ENCODE measurements at places on chromosomes 13 and 19.

- DNase-seq: no peak
Measured at GRCh38 chr19:18840288-18841267, 8.8 kb downstream of the UPF1 start.

GRCh38 chr13:102872531-102872930 lies 26.7 kb downstream of the ERCC5 start:
- DNase-seq: no peak

DNA sequence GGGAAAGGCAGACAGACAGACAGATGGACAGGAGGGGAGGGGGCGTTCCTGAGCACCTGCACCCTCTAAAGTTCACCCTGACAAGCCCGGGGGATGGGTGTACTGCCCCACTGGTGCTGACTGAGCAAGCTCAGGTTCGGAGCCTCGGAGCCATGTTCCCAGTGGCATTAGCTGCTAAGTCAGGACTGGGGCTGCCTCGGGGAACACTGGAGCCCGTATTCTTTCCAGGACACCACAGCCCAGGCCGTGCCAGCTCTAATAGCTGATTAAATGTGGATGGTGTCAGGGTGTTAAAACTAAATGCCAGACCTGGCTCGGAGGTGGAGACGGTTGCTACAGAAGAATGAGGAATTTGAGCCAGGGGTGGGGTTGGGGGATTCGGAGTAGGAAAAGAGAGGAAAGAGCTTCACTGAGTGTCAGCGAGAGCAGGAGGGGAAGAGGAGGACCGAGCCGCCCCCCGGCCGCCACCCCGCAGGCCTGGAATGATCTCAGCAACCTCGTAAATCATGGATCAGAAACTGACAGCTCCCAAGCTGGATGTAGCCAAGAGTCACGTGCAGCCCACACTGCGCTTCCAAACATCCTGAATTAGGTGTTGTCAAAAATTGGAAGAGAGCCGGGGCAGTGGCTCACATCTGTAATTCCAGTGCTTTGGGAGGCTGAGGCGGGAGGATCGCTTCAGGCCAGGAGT lies 10.4 kb downstream of the MAP2K2 start:
- no peak for DNase-seq

DNA sequence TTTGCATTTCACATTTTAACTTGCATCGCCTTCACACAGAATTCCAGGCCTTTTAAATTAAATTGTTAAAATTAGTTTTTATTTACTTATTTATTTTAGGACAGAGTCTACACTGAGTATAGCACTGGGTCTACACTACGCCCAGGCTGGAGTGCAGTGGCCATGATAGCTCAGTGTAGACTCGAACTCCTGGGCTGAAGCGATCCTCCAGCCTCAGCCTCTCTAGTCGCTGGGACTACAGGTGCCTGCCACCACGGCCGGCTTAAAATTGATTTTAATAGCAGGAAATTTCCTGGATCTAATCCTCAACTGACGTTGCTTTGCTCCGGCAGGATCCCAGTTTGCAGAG lies 301 bp upstream of the ZNF610 start:
- DNase-seq: no peak

DNA sequence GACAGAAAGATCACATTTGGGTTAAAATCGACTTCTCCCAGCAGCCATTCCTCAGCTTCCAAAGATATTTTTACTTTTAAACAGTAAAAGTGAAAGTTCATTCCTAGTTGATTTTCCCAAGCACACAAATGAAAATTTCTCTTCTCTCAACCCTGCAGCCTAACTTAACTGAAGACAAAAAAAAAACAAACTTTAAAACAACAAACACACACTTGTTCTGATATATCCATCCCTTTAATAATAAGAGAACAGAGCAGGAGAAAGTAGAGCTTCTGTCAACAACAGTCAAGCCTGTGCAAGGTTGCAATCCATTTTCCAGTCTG lies 72.9 kb downstream of the STK24 start:
- DNase-seq: no peak

DNA sequence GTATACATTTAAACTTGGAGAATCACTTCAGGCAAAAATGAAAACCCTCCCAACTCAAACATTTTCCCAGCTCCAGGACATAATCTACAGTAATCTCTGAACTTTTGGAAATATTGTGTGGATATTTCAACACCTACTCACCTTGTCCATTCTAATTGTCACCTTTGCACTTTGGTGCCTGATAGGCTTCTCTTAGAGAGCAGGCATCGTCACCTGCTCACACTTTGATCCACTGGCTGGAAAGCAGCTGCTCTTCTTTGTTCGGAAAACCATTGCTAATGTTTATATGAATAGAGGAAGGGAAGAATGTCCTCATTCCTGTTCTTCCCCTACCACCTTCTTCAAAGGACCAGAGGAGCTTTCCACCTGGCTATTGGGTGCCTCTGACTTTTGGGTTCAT lies 411.2 kb downstream of the FGF9 start:
- no peak for DNase-seq

GRCh38 chr19:18017275-18018083 lies 9.5 kb downstream of the ARRDC2 start:
- no peak for DNase-seq

DNA sequence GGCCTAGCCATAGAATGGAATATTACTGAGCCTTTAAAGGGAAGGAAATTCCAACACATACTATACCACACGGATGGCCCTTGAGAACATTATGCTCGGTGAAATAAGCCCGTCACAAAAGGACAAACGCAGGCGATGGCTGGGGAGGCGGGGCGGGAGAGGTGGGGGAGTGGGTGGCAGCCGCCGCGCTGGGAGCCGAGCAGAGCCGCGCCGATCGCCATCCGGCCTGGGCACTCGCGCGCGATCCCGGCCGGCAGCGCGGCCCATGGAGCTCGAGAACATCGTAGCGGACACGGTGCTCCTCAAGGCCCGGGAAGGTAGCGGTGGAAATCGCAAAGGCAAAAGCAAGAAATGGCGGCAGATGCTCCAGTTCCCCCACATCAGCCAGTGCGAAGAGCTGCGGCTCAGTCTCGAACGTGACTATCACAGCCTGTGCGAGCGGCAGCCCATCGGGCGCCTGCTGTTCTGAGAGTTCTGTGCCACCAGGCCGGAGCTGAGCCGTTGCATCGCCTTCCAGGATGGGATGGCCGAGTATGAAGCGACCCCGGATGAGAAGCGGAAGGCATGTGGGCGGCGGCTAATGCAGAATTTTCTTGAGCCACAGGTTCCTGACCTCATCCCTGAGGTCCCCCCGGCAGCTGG lies 140.1 kb downstream of the ZDHHC20 start:
- DNase-seq: no peak

GRCh38 chr13:88701551-88701950 lies 1030.4 kb downstream of the SLITRK5 start:
- DNase-seq: no peak

GRCh38 chr13:91151921-91152320 lies 195.6 kb upstream of the MIR17HG start:
- DNase-seq: no peak

DNA sequence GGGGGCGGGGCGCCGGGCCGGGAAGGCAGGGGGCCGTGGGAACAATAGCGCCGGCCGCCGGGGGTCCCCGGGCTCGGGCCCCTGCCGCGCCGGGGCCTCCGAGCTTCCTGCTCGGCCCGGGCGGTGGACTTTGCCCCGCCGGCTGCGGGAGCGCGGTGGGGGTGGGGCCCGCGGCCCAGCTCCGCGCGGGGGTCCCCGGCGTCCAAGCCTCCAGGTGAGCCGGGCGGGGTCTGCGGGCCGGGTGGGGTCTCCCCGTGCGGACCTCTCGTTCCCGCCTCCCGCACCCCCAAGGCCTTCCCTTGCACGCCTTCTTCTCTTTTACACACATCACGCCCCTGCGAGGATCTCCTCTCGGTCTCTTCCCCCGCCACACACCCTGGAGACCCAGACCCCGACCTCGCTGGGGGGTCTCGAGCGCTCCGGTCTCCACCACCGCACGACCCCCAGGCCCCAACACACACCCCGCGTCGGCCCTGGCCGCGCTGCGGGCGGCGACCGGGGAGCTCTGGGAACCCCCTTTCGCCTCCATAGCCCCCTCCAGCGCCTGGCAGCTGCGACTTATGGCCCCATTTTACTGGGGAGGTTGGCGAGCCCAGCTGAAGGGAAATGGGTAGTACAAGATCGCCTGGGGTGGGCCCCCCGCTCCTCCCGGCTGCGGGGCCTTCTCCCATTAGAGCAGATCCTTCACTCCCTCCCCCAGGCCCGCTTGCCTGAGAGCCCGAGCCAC lies 711 bp downstream of the CAMSAP3 start:
- DNase-seq: no peak

DNA sequence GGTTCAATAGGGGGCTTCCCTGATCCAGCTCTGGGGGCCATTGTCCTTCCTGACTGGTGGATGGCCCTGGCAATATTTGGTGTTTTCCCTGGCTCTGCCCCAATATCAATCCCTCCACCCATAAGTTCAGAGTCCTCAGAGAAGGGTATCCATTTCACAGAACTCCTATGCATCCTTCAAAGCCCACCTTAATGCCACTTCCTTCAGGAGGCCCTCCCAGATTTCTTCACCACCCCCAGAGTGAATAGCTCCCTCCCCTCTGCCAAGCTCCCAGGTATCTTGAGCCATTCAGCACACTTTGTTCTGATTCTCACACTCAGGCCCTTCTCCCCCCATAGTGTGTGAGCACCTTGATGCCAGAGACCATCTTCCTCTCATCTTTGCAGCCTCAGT lies 5.8 kb downstream of the PPP1R14A start:
- DNase-seq: no peak

GRCh38 chr19:50427997-50428425 lies 4.7 kb upstream of the MYBPC2 start:
- no peak for DNase-seq

DNA sequence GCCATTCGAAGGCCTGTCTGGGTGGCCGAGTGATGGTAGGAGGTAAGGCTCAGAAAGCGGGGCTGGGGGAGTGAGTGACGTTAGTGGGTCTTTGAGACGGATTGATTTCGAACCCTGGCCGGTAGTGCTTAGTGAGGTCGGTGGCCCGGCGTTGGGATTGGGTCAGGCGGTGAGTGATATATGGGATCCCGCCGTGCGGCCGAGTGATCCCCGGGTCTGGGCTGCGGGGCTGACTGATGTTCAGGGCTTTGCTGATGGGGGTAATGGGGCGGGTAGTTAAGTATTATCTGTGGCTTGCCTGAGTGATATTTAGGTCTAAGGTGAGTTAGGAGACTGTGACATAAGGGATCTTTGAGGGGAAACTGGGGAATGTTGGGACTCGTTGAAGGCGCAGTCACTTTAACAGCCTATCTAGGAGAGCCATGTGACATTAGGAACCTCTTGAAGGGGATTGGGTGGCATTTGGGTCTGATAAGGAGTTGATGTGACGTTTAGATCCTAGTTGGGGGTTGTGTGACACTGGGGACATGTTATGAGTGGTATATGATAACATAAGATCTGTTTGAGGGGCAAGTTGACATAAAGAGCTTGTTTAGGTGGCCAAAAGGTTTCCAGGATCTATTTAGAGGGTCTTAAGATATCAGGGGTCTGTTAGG lies 543 bp downstream of the PSMC4 start:
- DNase-seq: no peak
